ENCODE measurements at places on chromosomes 3 and 15. TPM values are rescaled to one million over a fixed set of nuclear protein-coding genes. Genes with fewer than 3 reads are reported as not detected.

- no peak for DNase-seq
Observed at GRCh38 chr3:134036291-134036690, 6.6 kb upstream of the SLCO2A1 start.

DNA sequence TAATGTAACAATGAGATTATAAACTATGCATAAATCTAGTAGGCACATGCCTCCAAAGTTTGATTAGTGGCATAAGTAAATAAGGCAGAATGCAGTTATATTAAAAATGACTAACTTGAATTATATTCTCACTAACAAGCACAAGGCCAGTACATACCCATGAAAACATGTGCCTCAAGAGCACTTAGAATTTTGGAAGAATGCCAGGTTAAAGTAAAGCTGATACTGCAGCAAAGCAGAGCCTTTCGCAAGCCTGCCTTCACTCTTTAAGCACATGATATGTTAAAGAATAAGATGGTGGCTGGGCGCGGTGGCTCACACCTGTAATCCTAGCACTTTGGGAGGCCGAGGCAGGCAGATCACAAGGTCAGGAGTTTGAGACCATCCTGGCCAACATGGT, 49.0 kb downstream of the KBTBD12 start:
- DNase-seq: no peak

Gene LNP1
- polyA plus RNA-seq: 6.8 TPM

GRCh38 chr15:47846876-47847275, 129.6 kb downstream of the SEMA6D start:
- DNase-seq: no peak

Gene ATP13A4
- polyA plus RNA-seq: 1.3 TPM

DNA sequence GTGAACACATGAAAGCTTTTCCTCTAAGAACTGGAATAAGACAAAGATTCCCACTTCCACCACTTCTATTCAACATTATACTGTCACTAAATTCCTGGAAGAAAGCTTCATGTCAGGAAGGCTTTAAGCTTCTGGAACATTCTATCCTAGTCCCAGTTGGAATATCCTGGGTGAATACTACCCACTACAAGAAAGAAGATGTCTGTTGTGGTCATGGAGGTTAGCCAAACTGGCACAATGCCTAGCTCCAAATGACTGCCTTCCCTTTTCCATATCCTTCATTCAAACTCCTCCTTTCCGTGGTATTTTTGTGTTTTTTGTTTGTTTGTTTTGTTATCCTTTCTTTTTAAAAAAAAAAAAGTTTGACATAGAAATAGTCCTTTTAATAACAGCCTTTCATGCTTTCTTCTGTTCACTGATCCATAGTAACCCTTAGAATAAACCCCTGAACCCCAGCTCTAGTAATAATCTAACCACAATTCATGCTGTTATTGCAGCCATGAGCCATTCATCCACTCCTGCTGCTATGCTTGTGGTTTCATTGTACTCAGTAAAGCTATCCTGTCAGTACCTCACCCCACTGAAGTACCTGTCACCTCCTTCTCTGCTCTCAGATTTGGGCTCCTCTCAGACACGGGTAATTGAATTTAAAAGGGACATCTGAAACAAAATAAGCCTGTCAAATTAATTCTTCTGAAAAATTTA, 447.5 kb downstream of the IGSF11 start:
- no peak for DNase-seq

Gene CDCP1
- 1.2 TPM for polyA plus RNA-seq

- no peak for DNase-seq
Observed at GRCh38 chr15:100909565-100909964, 9.6 kb upstream of the LRRK1 start.

Gene CLDN16
- polyA plus RNA-seq: 35.6 TPM

Gene GUCA1C
- polyA plus RNA-seq: 0.52 TPM

DNA sequence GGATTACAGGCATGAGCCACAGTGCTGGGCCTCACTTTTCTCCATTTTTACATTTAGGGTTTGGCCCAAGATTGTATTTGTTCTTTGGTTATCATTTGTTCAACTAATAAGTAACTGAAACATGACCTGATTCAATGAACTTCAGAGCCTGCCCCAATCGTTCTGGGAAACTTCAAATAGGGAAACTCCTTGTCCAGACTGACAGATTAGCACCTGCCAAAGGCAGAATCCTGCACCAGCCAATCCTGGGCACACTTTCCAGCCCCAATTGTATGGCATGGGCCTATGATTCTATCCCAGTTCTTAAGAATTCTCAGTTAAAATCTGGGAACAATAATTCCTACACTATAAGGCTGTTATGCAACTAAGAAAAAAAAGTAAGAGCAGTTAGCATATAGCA, 18.3 kb upstream of the RAB43 start:
- no peak for DNase-seq

GRCh38 chr3:101809178-101810021, 30.4 kb downstream of the NXPE3 start:
- DNase-seq: peak; percentile 41

DNA sequence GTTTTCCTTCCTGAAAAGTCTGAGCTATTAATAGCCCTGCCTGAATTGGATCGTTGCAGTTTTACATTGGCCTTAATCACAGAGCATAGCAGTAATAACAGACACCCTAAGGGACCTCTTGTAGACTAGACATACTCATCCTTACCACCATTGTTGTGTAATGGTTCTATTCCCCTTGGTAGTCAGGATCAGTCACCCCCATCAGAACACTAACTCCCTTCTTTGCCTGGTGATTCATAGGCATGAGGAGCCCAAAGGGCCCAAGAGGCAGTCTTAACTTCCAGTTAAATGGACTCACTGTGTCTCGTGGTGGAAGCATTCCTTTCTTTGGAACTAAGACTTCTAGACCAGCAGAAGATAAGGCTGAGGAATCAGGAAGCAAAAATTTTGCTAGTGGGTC, 20.2 kb downstream of the CGGBP1 start:
- DNase-seq: no peak

Gene MOBP
- polyA plus RNA-seq: 0.22 TPM

Gene SLC24A5
- 2.0 TPM for polyA plus RNA-seq

DNA sequence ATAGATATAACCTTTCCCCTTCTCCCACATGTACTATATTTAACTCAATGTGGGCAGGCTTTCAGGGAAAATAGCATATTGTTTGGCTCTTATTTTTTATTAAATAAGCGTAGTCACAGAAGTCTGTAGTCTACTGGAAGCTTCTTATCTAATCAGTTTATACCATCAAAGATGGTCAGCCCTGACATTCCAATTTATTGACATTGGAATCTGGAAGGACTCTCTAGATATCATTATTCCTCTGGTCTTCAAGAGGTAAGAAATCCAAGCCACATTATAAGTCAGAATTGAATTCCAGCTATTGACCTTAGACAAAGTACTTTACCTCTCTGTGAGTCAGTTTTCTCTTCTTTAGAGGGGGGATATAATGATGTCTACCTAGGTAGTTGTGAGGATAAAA, 38.5 kb upstream of the SCAANT1 start:
- no peak for DNase-seq

DNA sequence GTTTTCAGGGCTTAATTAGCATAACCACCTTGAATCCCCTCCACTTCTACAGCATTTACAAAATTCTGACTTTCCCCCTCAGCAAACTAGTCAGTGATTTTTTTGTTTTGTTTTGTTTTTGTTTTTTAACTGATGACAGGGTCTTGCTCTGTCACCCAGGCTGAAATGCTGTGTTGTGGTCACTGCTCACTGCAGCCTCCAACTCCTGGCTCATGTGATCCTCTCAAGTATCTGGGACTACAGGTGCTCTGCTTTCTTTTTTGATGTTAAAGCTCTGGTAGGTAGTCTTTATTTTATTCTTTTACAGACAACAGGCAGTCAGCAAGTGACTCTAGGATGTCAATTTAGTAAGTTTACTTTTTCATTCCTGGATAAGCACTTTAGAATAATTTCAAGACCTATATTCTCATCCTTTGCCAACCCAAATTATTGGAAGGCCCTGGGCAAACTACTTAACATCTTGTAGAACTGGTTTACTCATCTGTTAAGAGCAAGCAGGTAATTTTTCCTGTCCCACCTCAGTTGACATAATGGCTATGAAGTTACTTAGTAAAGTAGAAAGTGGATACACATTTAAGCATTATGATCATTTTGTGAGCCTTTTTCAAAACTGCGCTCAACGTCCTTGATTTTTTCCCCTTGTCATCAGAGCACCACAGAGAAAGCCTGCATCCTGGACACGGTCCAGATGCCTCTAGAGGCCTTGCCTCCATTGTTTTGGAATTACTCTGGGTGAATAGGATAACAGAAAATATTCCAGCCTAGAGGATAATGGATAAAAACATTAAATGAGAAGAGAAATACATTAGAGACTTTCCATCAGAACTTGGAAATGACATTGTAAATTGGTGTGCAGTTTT, 69.9 kb upstream of the NDUFB4 start:
- no peak for DNase-seq

Gene TRPM1
- 0.07 TPM for polyA plus RNA-seq

Gene ATRIP
- polyA plus RNA-seq: 15.7 TPM

- no peak for DNase-seq
Observed at GRCh38 chr3:58041826-58042324, 33.7 kb downstream of the FLNB start.

DNA sequence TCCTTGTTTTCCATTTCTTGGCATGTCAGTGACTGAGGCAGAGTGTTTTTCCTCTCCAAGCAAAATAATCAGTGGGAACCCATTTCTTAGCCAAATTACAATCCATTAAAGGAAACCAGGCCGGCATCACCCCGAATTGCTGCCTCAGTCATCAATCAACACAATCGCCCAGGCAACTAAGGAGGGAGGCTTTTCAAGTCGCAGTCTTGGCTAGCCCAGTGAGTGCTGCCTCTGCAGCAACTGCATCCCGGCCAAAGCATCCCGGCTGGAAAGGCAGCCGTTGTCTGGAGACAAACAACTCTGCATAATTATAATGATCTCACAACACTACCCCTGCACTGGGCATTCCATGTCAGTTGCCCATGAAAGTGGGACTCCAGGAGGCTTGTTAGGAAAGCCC, 213.5 kb upstream of the PRICKLE2 start:
- DNase-seq: no peak

GRCh38 chr3:45008117-45008516, 18.0 kb upstream of the CLEC3B start:
- DNase-seq: no peak

GRCh38 chr3:72756900-72757299, 91.3 kb downstream of the SHQ1 start:
- DNase-seq: no peak

- DNase-seq: peak; percentile 33
Observed at GRCh38 chr3:149085828-149086231, 503 bp downstream of the HLTF start.

Gene CCDC33
- polyA plus RNA-seq: 9.0 TPM

Gene HYAL1
- polyA plus RNA-seq: 6.5 TPM

- no peak for DNase-seq
Observed at GRCh38 chr3:152737021-152737908, 97.7 kb upstream of the P2RY1 start.

Gene PARP15
- 0.45 TPM for polyA plus RNA-seq

- DNase-seq: no peak
Observed at GRCh38 chr3:153693207-153693606, 428.0 kb upstream of the ARHGEF26 start.

Gene SERINC4
- not detected for polyA plus RNA-seq

- DNase-seq: no peak
Observed at GRCh38 chr15:71899674-71900073, 89.3 kb downstream of the NR2E3 start.

DNA sequence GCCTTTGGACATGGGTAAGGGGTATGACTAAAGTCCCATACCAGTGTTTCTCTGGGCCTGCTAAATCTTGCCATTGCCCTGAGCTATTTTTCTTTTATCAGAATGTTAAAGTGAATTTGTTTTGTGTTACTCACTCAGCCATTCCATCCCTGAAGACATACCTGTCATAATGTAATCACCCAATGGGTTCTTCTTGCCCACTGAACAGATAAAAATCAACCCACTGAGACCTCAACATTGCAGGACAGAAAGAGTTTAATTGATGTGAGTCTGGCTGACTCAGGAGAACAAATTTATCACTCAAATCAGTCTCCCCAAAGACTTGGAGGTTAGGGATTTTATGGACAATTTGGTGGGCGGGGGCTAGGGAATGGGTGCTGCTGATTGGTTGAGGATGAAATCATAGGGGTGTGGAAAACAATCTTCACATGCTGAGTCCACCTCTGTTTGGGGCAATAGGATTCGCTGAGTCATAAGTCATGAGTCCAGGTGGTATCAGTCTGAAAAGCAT, 47.4 kb downstream of the ILDR1 start:
- no peak for DNase-seq

DNA sequence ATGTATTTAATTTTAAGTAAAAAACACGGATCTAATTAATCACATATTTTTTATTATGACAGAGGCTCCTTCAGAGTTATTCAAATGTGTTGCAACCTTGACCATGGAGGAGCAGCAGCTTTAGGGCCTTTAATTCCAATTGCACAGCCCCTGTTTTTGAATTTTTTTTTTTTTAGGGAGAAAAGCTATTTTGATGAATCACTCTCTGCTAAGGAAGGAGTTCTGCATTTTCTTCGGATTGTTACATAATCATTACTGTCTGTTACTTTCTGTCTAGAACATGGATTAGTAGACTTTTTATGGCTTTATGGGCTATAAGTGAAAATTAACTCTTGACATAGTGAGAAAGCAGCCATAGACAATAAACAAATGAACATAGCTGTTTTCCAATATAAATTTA, 90.8 kb downstream of the MCTP2 start:
- DNase-seq: no peak

GRCh38 chr3:191170097-191170496, 28.9 kb upstream of the OSTN start:
- no peak for DNase-seq

DNA sequence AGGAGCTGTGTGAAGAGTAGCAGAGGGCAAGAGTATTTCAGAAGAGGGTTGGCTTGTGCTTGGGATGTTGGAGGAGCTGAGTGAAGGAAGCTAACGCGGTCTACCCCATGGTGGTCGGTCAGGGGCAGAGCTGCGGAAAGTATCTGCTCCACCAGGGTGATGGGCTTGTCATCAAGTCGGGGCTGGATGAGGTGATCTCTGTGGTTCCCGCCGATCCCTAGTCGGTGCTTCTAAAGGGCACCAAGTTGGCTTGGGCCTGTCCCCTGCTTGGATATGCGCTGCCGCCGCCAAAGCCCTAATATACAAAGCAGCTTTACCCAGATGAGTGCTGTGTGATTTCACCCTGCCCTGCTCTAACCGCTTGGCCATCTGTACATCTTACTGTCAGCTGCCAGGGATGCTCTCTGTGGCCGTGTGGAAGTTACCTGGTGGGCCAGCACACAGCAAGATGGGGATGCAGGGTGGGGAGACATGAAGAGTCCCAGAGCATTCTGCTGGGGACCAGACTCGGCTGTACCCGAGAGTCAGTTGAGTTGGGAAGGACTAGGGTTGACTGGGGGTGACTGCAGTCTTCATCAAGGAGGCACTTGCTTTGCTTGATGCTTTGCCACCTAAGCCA, 226.1 kb upstream of the BHLHE40 start:
- DNase-seq: no peak

DNA sequence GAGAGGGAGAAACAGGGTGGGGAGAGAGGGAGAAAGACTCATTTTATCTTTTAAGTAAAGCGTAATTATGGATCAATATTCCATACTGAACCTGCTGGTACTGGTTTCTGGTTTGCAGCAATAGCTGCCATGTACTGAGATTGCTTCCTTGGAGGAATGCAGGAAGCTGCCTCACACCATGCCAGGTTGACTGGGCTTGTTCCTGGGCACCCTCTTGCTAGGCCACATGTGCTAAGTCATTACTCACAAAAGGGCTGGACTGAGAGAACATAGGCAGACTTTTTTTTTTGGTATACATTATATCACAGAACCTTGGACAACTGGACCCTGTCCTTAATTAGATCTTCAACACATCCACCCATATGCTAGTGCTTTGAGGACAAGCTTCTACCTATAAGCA, 193.4 kb downstream of the ZNF621 start:
- no peak for DNase-seq

All from left kidney (tissue), 8 donors.